ENCODE measurements at places on chromosomes 5 and 9.

GRCh38 chr9:134242706-134243105 is 78.3 kb upstream of the RNU6ATAC start:
- no peak for DNase-seq

DNA sequence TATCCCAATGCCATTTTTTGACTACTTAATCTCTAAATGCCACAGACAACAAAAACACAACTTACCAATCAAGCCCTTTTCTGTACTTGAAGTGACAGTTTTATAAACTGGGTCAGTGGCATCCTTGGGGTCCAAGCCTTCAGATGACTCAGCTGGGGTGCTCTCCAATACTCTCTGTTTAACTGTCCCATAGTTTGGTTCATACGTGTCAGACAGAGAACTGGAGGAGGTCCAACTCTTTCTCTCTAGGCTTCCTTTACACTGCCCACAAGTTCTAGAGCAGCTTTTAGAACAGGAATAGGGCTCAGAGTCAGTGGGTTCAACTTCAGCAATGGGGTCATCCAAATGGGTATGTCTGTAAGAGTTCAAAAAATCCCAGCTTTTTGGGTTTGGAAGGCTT is 166.9 kb downstream of the CDC42SE2 start:
- no peak for DNase-seq

GRCh38 chr5:121974261-121974660 is 12.5 kb downstream of the SRFBP1 start:
- DNase-seq: no peak

GRCh38 chr5:57137401-57137800 is 36.5 kb upstream of the GPBP1 start:
- no peak for DNase-seq

- DNase-seq: no peak
These were observed 147.5 kb upstream of the PHYKPL start for GRCh38 chr5:178380086-178380485.

DNA sequence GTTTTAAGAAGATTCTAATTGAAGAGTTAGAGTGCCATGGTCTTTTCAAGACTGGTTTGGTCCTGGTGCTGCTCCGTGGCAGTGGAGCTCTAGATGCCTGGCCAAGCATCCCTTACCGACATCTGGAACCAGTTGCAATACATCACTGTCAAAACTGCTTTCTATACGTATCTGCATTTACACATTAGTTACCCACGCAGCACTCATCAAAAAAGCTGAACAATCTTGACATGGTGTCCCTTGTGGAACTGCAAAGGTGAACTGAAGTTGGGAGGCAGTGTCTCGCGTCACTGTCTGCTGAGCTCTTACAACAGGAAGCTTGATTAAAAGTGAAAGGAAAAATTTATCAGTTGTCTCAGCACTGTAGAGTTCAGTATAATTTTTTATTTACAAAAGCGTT is 82.6 kb downstream of the PBX3 start:
- DNase-seq: peak; percentile 5

- DNase-seq: no peak
These were observed 1.6 kb upstream of the TCF7 start for GRCh38 chr5:134112726-134113362.

- DNase-seq: no peak
These were observed 2167.9 kb upstream of the C9orf72 start for GRCh38 chr9:29741169-29741568.

- no peak for DNase-seq
These were observed 38.6 kb upstream of the SNX2 start for GRCh38 chr5:122736086-122736845.

GRCh38 chr5:97408331-97408730 is 225.3 kb upstream of the RIOK2 start:
- no peak for DNase-seq

GRCh38 chr5:175681045-175681967 is 23.4 kb downstream of the HRH2 start:
- DNase-seq: no peak

DNA sequence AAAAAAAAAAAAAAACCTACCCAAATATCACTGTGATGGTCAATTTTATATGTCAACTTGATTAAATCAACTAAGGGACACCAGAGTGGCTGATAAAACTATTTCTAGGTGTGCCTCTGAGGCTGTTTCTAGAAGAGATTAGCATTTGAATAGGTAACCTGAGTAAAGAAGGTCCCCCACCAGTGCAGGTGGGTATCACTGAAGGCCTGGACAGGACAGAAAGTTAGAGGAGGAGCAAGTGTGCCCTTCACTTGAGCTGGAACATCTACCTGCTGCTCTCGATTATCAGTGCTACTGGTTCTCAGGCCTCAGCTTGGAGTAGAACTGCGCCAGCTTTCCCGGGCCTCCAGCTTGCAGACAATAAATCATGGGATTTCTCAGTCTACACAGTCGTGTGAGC is 88.7 kb downstream of the TLE1 start:
- DNase-seq: no peak

DNA sequence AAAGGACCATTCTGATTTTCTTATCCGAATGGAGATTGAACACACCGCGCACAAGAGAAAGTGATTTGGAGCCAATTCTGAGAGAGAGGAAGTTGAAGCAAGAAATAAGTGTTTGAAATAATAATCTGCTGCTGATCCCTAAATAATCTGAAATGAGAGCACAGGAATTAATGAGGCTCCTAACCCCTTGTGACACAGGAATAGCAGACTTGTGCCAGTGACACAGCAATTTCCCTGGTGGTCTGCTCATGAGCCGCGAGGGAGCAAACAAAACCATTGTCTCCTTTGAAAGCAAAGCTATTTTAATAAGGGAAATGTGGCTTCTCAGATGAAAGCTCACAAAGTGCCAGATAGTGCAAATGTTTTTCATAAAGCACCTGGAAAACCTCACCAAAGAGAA is 936.1 kb upstream of the WWC1 start:
- no peak for DNase-seq

GRCh38 chr5:78533356-78533755 is 115.2 kb downstream of the LHFPL2 start:
- DNase-seq: no peak
